ENCODE measurements at places on chromosomes 5 and 9.

GRCh38 chr5:171023508-171023907 lies 161.7 kb downstream of the RANBP17 start:
- DNase-seq = no peak

DNA sequence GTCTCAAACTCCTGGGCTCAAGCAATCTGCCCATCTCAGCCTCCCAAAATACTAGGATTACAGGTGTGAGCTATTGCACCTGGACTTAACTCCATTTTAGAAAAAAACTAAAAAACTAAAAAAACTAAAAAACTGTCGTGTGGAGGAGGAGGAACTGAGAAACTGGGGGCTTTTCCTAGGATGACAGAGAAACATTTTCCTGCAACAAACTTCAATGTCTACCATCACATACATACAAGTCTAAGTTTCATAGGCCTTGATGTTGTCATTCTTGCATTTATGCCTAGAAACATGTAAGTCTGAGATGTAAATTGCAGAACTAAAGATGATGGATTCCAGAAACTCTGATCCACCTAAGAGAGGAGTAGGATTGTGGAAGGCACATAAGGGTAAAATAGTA lies 556.8 kb downstream of the RAB3C start:
- DNase-seq = no peak

DNA sequence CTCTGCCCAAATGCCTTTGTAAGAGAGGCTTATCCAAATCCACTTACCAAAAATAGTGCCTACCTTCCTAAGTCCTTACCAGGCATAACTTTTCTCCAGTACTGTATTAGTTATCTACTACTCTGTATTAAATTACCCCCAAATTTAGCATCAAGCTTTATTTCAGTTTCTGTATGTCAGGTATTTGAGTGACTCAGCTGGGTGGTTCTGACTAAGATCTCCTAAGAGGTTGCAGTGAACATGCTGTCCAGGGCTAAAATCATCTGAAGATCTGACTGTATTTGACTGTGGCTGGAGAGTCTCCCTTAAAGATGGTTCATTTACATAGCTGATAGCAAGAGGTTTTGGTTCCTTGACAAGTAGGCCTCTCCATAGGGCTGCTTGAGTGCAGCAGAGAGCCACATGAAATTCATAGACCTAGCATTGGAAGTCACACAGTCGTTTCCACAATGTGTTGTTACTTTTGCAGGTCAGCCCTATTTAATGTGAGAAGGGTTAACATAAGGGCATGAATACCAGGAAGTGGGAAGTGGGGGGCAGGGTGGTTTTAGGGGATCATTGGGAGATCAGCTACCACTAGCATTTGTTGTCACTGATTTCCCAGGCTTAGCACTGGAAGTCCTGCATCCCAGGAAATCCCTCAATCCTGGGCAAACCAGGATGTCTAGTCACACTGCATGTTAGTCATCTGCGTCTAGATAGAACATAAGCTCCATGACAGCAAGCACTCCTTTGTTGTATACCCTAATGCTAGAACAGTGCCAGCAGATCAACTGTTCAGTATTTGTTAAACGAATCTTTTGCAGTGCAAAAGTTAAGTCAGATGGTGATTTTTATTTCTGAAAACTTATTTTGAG lies 2.0 kb upstream of the ZNF622 start:
- DNase-seq = no peak

DNA sequence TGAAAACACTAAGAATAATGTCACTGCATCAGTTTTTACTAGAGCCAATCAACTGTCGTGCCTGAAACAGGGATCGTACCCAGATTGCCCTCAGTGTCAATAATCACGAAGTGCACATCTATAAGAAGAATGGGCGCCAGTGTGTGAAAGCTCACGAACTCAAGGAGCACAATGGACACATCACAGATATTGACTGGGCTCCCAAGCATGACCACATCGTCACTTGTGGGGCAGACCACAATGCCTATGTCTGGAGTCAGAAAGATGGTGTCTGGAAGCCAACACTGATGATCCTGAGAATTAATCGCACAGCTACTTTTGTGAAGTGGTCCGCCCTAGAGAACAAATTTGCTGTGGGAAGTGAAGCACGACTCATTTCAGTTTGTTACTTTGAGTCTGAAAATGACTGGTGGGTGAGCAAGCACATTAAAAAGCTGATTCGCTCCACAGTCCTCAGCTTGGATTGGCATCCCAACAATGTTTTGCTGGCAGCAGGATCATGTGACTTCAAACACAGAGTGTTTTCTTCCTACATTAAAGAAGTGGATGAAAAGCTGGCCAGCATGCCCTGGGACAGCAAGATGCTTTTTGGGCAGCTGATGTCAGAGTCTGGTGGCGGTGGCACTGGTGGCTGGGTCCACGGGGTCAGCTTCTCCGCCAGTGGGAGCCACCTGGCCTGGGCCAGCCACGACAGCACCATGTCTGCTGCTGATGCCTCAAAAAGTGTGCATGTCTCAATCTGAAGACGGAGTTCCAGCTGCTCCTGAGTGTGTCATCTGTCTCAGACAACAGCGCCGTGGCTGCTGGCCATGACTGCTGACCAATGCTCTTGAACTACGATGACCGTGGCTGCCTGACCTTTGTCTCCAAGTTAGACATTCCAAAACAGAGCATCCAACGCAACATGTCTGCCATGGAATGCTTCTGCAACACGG lies 32.2 kb downstream of the NSA2 start:
- no peak for DNase-seq

- no peak for DNase-seq
Observed at GRCh38 chr5:116766470-116766947, 191.9 kb upstream of the SEMA6A start.

DNA sequence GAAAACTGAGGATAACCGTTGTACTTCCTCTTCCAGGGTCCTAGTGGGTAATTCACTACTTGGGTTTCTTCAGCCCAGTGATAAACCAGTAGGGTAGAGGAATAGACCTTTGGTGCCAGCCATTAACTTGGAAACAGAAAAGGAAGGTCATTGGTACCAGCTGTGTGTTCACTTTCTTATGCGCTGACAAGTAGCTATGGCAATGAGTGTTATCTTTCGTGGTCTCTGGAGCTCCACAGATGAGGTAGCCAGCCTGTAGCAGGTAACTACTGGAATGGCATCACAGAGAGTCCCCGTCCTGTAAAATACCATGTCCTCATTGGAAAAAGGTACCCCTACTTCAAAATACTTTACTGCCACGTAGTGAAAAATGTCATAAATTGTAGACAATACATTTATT lies 2.3 kb downstream of the UHRF2 start:
- DNase-seq = no peak

- no peak for DNase-seq
Observed at GRCh38 chr5:96753848-96754247, 53.9 kb downstream of the ERAP1 start.

DNA sequence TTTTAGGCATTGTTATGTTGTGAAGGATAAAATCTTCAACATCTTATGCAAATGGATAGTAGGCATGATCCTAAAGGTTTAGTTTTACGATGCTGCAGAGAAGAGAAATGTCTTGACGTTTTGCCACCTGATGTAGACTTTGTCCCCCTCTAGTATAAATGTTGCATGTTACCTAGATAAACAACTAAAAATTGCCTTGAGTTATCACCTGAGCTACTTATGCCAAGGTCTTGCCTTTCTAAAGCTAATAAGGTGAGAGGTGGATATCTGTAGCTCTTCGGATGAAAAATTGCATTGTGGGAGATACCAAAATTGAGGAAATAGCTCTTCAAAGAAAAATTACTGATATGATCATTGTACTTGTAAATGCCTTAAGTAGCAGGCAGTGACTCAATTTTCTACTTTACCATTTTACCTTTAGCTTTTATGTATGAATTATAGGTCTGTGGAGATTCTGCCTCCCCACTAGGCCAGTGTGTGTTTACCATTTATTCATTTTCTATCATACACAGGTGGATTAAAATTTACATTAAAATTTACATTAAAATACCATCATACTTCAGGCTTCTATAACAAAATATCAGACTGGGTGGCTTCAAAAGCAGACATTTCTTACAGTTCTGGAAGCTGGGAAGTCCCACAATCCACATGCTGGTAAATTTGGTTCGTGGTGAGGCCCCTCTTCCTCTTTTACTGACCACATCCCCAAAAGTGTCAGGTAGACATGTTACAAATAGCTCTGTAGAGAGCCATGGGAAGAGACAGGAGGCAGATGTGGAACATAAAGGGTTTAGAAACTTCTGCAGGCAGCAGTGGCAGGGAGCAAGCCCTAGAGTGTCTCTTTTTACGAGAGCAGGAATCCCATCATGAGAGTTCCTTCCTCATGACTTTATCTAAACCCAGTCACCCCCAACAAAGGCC lies 100.7 kb upstream of the ERBIN start:
- DNase-seq = no peak

DNA sequence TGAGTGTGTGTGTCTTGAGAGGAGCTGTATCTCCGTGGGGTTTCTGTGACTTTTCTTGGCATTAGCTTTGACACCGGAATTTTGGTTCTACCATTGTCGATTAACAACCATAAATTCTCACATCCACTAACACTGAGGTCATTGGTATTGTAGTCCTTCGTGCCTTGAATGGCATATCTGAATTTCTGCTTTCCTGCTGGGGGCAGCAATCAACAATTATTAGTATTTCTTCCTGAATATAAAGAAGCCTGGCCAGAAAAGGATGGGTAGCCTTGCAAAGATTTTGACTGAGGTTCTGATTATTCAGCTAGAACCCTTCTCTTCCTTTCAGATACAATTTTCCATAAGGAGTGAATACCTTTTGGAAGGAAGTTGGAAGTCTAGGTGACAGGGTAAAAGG lies 33.5 kb upstream of the SHOC1 start:
- DNase-seq = no peak

DNA sequence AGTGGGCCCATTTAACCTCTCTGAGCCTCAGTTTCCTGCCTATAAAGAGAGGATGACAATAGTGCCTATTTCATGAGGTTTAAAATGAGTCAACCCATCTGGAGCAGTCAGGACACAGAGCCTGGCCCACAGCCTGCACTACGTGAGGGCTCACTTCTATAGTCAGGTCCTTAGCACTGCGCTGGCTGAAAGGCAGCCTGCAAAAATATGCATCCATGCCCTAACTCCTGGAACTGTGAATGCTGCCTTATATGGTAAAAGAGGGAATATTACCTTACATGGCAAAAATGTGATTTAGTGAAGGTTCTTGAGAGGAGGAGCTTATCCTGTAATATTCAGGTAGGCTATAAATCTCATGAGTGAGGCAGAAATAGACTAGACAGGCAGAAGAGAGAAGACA lies 98.5 kb downstream of the GABBR2 start:
- DNase-seq = no peak

- no peak for DNase-seq
Observed at GRCh38 chr5:37172957-37173356, 76.2 kb downstream of the CPLANE1 start.

- no peak for DNase-seq
Observed at GRCh38 chr5:60649288-60649917, 50.6 kb downstream of the DEPDC1B start.

DNA sequence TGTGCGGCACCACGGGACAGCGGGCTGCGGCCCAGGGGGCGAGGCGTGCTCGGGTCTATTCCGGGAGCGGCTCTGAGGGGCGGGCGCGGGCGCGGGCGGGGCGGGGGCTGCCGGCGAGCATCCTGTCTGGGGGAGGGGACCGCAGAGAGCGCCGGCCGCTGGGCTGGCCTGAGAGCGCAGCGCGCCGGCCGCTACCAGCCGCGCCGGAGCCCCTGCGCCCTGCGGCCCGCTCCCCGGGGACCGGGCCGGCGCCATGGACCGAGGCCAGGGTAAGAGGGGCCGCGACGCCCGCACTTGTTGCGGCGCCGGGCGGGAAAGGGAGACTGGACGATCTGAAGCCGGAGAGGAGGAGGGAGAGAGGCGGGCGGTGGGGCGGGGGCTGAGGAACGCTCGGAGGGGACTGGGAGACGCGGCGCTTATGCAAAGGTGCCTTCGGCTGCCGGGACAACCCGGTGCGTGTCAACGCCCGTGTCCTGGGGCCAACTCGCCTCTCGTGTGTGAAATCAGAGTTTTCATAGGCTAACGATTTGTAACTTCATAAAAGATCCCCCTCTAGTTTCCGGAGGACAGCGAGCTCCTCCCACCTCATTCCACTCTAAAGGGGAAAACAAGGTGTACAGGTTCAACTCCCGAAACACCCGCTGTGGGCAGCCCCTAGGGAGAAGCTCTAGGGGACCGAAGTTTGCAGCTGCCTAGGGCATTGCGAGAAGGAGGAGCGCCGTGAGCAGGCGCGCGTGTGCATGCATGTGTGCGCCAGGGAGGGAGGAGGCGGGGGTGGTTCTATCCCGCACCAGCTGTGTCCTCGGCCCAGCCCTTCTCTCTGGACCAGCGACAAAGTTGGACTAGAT lies at the start of gene AFAP1L1:
TSS of gene AFAP1L1 (plus strand) at position 144 of the 848 bp plus-strand sequence. CDS start at position 254, 110 bp downstream.
- DNase-seq = no peak

DNA sequence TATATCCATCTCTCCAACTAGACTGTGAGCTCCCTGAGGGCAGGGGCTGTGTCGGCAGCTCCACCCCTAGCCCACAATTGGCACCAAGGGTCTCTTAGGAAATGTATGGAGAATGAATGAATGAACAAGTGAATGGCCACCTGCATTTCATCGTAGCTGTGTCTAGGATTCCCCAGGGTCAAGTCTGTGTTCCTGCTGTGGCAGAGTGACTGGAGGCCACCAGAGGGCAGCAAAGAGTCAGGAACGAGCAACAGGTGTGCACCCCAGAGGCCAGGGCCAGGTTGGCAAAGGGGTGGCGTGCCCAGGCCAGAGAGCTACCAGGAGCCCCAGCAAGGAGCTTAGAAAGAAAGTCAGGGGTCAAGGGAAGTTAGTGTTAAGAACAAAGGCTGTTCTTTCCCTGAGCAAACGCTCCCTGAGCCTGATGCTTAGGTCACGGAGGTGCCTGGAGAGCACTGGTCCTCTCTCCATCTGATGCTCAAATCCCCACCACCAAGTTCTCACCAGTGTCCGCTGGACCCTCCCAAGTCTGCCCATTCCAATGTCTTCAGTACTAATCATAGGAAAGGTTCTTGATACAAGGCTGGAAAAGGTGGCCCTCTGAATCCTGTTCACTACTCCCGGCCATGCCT lies 160.7 kb downstream of the PAX5 start:
- peak; percentile 63 for DNase-seq

GRCh38 chr5:44506561-44506960 lies 117.3 kb upstream of the FGF10 start:
- no peak for DNase-seq

DNA sequence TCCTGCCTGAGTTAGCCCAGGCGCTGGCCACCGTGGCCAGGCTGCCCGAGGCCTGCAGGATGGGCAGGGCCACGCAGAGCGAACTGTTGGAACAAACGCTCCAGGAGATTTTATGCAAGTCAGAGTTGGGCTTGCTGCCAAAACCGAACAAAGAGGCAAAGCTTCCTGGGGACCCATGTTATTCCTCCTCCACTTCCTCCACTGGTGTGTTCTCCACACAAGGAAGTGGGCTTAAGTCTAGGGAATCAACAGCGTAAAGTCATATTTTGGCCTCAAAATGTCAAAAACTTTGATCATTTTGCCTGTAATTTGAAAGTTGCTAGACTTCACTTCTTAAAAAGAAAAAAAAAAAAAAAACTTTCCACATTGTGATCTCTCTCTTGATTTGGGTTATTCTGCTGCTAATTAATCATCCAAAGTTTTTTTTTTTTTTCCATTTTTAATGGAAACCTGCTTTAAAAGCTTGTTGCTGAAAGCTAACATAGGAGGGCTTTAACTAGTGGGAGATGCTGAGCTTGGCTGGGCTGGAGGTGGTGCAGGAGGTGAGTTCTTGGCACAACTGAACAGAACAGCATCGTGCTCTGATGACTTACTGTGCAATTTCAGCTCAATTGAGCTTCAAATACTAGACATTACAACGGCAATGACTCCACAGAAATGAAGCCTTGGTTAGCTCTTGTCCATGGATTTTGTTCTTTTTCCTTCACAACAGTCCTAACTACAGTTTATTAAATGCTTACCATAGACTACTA lies 73.0 kb downstream of the PTPDC1 start:
- no peak for DNase-seq

All from effector CD4-positive, alpha-beta T cell (primary cell).